ENCODE measurements at places on chromosomes 7 and 10.

DNA sequence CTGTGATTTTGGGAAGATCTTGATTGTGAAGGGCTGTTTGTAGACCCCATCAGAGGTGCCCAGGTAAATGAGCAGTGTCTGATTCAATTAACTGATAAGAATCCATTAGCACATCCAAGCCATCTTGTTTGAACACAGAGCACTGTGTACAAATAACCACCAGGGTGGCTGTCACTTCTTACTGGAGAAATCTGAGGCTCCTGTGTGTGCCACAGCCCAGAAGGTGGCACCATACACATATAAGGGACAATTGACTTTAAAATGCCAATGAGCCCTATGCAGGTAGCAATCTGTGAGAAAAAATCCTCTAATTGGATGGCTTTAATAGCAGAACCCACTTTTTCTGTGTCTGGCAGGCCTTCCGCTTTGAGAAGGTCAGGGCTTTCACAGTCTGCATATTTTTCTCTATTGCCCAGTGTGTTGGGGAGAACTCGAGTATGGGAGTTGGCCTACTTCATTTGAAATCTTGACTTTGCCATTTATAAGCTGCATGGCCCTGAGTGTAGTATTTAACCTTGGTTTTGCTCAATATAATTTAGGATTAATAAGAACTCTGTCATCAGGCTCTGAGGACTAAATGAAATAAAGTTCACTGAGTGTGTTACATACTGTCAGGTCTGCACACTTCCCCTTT is 517.4 kb downstream of the CCSER2 start:
- DNase-seq, result no peak

DNA sequence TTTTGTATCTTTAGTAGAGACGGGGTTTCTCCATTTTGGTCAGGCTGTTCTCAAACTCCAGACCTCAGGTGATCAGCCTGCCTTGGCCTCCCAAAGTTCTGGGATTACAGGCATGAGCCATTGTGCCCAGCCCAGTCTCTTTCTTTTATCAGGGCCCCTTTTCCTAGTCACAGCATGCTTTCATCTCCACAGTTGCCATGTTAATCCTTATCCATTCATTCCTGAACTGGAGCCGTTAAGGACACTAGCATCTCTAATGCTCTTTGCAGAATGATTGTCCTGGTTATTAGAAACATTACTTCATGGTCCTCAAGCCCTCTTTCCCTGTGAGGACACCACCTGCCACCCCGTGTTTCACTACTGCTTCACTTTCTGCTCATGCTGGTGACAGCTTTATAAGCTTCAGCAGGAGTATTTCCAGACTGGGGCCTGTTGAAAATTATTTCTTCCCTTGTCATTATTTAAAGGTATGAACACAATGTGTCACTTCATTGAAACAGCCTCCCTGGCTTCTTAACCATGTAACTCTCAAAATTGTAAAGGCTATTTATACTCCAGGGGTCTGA is 313.9 kb downstream of the BMPER start:
- DNase-seq, result no peak

DNA sequence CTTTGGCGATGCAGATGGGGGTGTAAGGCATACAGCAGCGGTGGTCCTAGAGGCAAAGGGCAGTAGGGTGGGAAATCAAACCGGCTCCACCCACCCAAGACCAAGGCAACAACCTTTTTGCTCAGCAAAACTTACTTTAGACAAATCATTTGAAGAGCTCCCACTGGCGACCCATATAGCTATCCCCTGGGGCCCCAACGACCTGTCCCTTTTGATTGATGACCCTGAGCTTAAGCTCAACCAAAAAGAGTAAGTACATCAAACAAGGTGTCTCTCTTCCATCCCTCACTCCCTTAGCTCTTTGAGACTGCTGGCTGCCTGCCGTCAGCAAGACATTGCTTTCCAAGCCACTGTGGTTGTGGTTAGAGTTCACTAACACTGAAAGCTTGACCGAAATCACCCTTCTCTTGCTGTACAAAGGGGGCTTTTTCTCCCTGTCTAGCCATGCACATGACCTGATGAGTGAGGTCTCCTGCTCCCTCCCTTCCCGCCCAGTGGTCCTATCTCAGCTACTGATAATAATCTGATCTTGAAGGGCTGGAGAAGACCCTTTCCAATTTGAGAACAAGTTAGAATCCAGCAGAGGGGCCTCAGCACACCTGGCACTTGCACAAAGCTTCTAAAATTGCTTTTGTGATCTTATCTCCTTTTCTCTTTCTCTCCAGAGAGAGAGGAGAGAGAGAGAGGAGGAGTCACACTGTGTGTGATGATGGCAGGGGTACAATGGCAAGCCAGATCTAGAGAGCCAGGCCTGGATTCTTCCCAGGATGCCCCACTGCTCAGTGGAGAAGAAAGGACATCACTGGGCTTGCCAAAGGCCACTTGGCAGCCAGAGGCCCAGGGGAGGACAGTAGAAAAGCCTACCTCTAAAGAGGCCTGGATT is 42.2 kb downstream of the XPNPEP1 start:
- DNase-seq, result no peak

- no peak for DNase-seq
These were observed 19.6 kb upstream of the CFAP46 start for GRCh38 chr10:132961787-132962622.

- no peak for DNase-seq
These were observed 312.3 kb downstream of the DGKB start for GRCh38 chr7:14590206-14590605.

DNA sequence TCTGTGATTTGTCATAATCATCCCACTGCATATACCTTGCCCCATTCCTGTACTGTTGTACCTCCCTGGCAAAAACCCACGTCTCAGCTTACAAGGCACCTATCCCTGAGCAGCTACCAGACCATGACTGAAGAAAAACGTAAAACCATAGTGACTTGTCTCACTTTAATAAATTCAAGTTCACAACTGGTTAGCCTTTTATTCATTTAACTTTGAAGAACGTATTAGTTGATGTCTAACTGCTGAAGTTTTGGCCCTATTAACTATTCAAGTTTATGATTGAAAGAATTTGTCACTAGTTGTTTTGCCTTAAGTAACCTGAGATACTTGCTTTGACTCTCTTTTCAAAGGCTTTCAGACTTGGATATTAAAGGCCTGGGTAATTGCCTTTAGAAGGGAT is 59.7 kb downstream of the GALNT11 start:
- DNase-seq, result no peak

GRCh38 chr10:113384181-113384580 is 168.7 kb upstream of the HABP2 start:
- DNase-seq, result no peak

- no peak for DNase-seq
These were observed 339.1 kb upstream of the NPVF start for GRCh38 chr7:25567430-25567829.
